ENCODE measurements at places on chromosomes 16 and 17. TPM values are rescaled to one million over a fixed set of nuclear protein-coding genes. Genes with fewer than 3 reads are reported as not detected.

The OTOP2 gene
- not detected for total RNA-seq

DNA sequence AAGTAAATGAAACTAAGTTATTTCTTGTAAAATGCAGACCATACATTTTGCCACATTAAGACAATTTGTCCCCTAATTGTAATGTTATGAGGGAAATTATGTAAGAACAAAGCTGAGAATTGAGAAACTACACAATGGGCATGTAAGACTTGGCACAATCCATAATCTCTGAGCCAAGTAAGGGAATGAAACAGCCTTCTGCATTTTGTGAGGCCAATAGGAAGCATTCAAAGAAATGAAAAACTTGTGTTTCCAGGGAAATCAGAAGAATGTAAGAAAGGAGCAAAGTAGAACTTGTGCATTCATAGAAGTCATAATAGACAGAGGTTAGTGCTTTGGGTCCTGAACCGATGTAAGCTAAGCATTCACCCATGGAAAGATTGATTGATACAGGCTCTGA lies 1.8 kb downstream of the KRTAP9-4 start:
- no peak for DNase-seq

DNA sequence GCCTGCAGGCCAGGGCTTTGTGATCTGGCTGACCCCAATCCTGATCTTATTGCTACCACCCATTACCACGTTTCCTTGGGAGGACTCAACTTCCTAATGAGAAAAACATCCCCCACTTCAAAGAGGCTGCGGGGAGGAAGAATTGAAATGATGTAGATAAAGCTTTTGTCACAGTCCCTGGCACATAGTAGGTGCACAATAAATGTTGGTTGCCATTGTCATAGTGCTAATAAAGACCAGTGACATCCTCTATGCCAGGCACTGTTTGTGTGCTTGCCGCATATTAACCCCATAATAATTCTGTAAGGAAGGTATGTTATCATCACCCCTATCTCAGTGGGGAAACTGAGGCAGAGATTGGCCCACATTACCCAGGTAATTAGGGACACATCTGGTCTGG lies 22.4 kb downstream of the WNT3 start:
- DNase-seq = no peak

DNA sequence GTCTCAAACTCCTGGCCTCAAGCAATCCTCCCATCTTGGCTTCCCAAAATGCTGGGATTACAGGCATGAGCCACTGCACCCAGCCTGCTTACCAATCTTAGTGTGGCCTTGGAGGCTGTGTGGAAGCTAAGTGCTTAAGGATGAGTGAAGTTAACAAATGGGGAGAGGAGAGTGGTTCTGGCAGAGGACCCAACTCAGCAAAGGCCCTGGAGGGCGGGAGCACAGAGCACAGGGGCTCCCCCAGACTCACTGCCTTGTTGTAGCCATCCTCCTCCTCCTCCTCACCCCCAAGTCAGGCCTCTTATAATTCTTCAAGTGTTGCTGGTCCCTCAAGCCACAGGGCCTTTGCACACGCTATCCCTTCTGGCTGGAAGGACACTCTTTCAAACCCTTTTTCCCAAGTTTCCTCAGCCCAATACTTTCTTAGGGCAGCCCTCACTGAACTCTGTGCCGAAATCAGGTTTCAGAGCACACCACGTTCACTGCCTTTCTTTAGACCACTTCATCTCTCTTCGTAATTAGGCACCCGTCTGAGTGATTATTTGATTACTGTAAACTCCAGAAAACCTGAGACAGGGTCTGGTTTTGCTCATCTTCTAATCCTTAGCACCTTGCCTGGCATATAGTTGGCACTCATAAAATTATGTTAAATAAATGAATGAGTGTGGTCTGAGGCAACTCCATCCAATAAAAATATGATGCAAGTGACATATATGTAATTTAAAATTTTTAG lies 23.4 kb downstream of the NGFR start:
- DNase-seq = no peak

DNA sequence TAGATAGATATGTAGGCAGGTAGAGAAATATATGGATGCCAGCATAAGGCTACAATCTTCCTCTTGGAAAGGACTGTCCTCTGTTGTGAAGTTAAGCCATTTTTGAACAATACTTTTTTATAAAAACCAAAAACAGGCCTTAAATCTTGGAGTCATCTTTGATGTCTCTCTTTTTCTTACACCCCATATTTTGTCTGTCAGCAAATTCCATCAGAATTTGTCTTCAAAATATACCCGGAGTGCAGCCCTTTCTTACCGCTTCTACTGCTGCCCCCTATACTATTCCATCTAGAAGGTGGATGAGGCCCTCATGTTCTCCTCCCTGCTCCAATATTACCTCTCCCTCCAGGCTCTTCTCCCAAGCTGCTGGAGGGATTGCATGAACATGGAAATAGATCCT lies 326.5 kb downstream of the HAPSTR1 start:
- no peak for DNase-seq

DNA sequence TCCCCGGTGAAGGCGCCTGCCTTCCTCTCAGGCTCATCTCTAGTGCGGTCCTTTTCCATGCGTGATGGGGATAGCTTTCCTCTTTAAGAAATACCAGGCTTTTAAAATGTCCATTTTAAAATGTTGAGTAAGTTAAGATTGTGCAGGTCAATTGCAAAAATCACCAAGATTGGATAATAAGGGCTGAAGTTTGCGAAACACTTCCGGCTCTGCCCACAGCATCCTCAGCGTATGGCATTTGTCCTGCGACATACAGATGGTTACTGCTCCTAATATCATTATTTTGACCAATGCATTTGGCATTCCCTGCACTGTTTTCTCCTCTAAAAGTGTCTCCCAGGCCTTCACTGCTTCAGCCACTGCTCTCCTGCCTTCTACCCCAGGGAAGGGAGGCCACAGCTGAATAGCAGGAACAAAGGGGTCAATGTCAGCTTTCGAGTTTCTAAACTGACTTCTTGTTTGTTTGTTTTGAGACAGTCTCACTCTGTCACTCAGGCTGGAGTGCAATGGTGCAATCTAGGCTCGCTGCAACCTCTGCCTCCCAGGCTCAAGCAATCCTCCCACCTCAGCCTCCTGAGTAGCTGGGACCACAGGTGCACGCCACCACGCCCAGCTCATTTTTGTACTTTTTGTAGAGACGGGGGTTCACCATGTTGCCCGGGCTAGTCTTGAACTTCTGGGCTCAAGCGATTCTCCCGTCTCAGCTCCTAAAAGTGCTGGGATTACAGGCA lies 91.9 kb downstream of the CRISPLD2 start:
- DNase-seq = no peak

GRCh38 chr16:67657751-67658518 lies 2.1 kb downstream of the ACD start:
- DNase-seq = no peak

- DNase-seq = no peak
Observed at GRCh38 chr16:69223882-69224281, 36.9 kb downstream of the SNTB2 start.

DNA sequence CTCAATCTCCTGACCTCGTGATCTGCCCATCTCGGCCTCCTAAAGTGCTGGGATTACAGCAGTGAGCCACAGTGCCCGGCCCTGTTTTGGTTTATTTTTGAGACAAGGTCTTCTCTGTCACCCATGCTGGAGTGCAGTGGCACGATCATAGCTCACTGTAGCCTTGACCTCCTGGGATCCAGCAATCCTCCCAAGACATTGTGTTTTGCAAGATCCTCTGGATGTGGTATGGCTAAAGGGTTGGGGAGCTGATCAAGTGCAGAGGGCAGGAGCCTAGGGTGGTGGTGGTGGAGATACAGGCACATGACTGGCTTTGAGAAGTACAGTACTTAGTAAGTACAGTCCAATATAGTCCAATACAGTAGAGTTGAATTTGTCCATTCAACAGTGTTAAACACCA lies 16.6 kb upstream of the TNS4 start:
- DNase-seq = no peak

- DNase-seq = no peak
Observed at GRCh38 chr16:19006446-19007315, 22.9 kb downstream of the TMC7 start.

The SLC52A1 gene
- total RNA-seq = 0.32 TPM

The GGT6 gene
- not detected for total RNA-seq

GRCh38 chr16:48434653-48435317 lies 49.6 kb upstream of the SIAH1 start:
- no peak for DNase-seq

The CFAP119 gene
- 1.4 TPM for total RNA-seq

DNA sequence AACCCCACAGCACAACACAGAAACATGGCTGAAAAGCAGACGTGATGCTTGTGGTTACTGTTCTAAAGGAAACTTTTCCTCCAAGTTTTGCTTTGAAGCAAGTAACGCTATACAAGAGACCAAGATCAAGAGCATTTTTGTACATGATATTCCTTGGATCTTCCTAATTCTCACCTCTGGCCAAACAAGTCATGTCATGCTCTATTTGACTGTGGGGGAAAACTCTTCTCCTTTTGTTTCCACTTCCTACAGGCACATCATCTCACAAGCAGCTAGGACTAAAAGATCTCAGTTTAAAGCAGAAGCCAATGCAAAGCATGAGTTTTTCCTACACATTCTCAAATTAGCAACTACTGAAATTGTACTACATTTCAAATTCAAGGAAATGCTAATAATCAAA lies 50.7 kb downstream of the CFDP1 start:
- no peak for DNase-seq

DNA sequence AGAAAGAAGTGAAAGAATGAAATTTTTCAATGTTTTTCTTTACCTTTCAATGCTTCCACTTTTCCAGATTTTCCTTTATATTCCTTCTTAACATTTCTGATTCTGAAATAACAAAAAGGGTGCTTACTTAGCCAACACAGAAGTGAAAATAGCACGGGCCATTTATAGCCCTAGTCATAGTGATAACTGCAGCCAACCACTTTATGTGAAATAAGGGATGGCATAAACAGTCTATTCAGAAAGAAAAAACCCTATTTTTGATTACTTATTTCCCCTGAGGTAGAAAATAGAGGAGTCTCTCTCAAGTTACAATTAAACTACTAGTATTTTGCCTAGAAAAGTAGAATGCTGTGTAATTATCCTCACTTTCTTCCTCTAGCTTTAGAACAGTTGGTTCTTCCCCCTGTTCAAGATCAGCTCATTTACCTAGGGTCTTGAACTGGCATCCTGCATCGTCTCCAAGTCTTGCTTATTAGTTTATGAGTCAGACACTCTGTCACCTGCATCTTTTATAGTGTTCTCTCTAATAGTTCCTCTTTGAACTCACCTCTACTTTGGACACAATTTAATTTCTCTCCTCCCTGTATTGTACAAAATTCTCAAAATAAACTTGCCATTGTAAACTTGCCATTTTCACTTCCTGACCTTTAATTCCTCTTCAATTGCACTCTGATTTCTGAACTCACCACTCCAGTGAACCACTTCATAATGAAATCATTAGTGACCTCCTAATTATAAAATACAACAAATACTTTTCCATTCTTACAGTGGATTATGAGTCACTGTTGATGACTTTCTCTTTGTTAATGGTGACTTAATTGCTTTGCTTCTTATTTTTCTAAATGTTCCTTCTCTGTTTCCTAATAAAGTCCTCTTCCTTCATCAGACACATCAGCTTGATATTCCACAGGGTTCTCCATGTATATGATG lies 23.6 kb downstream of the ABCA6 start:
- no peak for DNase-seq

- DNase-seq = no peak
Observed at GRCh38 chr16:56279914-56280313, 88.6 kb downstream of the GNAO1 start.

The VMO1 gene
- 5.0 TPM for total RNA-seq

The BIRC5 gene
- total RNA-seq = 1.9 TPM

DNA sequence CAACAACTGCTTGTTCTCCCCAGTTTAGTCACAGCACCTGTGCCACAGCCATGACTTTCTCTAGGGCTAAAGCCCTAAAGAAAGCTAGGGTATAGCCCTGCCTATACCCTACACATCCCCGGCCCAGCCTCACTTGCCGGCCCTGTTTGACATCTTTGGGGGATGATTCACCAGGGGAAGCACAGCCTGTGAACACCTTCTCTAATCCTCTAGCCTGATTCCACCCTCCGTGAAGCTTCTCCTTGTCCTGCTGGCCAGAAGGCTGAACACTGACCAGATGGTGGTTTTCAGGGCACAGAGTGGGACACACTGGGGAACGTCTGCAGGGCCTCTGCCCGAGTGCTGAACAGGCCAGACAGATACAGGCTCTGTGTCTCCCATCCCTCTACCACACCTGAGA lies 6.0 kb downstream of the CLEC16A start:
- DNase-seq = no peak

DNA sequence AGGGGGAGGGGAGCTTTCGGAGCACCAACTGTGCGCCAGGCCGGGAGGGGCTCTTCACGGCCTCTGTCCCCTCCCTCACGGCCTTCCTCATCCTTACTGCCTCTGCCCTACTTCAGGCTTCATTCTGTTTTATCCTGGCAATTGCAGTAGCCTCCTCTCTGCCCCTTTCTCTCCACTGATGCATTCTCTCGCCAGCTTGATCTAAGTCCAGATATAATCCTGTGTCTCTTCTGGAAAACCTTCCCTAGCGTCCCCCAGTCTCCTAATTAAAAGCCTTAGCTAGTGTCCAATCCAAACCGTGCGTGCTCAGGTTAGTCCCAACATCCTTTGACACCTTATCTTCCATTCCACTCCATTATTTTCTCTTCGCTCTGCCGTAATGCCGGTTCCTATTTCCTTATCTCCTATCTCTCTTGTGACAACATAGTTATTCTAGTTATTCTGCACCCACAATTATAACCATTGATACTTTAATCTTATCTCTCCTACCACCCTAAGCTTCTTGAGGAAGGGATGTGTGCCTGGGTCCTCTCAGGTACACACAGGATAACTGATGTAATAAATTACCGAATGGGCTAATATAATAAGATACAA lies 869 bp downstream of the ZNF48 start:
- DNase-seq = no peak

GRCh38 chr16:68512183-68512582 lies 26.9 kb upstream of the ZFP90 start:
- no peak for DNase-seq

The SOST gene
- not detected for total RNA-seq

GRCh38 chr17:37604556-37604955 lies 4.7 kb downstream of the SYNRG start:
- DNase-seq = no peak

GRCh38 chr17:27754549-27754948 lies 45.8 kb downstream of the NOS2 start:
- no peak for DNase-seq

- no peak for DNase-seq
Observed at GRCh38 chr16:67151431-67152097, 766 bp upstream of the B3GNT9 start.

GRCh38 chr17:76848670-76849069 lies 19.5 kb upstream of the MGAT5B start:
- no peak for DNase-seq

DNA sequence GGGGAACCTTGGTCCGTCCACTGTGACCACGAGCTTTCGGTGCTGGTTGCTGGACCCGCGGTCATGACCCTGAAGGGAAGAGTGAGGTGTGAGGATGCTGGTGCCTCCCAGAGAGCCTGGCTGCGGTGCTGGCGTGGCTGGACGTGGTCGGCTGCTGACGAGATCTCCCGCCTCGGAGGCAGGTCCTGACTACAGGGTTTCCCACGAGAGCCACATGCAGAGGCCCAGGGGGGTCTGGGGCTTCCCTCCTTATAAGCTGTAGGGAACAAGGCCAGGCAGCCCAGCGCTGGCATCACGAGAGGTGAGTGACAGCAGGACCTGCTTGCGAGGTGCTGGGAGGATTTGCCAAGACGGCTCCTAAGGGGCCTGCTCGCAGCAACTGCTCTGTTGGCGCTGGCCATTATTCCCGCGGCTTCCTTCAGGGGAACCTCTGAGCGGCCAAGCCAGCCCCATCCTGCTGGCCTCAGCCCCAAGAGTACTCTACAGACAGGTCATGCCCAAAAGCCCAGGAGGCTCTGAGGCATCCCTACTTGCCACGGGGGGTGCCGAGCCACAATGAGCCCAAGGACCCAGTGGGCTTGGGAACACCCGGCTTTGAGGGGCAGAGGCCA lies 134.8 kb downstream of the FOXL1 start:
- DNase-seq = no peak
